NCI-H2171 (cell line): ENCODE measurements at places on chromosomes 5 and 9.
A peak's percentile ranks its signal among the peaks of the same experiment; 100 is the strongest.

DNA sequence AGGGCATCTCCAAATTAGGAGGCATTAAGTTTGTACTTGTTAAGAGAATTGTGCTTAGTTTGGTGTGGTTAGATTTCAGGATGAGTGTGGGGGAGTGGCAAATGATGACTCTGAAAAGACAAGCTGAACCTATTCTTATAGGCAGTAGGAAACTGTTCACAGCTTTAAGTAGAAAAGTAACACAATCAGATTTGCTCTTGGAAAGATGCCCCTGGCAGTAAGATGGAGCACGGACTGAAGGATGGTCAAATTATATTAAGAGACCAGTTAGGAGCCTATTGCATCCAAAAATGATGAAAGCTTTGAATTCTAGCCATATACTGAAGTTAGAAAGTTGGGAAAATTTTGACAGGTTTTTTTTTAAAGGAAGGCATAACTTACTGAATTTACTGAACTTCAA, 254.2 kb upstream of the MEF2C start:
- DNase-seq = no peak

DNA sequence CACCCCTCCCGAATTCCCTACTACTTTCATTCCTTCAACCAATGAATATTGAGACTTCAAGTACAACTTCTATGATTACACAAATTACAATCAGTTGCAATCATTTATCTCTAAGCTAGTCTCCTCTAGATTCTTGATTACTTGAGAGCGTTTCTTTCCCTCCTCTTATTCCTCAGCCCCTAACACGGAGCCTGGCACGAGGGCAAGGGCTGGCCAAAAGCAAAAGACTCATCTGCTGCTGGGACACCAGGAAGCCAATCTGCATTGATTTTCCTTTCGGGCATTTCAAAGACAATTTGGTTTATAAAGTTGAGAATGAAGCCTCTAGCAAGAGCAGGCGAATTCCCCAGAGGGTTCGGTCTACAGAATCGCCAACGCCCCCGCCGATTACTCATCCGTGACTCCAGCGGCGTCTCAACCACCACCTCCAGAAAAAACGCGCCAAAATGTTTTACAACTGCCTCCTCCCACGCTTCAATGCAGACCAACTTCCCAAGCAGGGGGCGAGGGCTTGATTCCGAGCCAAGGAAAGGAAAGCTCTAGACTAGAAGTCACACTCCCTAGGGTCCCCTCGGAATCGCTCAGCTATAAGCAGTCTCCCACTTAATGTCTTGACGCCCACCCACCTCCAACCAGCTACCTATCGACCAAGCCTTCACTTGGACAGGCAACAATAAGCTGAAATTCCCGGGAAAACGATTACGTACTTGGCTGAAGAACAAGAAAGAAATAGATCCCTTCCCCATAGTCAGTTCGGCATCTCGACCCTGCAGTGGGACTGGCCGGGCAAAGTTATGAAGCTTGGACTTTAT, 1.5 kb downstream of the PCSK1 start:
- peak; percentile 42 for DNase-seq

- DNase-seq = no peak
These were observed 90.3 kb upstream of the CER1 start for GRCh38 chr9:14812806-14813205.

DNA sequence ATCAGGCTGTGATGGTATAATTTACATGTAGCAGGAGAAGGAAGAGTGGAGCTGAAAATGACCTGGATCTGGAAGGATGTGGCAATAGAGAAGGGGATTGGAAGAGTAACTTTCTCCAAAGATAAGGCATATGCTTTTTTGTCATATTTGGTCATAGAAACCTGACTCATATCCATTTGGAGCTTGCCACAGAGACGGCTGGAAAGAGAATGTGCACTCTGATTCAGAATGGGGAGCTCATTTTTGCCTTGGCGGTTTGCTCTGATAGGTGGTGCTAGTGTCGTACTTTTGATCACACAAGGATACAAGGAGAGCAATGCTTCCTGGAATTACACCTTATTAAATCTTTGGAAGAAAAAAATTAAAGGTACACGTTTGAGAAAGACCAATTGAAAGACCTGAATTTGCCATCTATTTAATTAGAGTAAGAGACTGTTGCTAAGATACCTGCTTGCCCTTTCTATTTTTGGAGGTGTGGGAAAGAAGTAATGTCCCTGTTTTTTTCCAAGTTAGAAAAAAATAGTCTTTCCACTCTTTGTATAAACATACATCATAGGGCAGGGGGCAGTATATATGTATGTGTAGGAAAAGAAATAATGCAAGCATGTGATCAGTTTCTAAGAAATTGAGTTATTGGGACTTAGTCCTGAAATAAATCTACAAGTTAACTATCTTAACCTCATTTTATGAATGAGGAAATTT, 5.4 kb downstream of the LSM11 start:
- DNase-seq = no peak

DNA sequence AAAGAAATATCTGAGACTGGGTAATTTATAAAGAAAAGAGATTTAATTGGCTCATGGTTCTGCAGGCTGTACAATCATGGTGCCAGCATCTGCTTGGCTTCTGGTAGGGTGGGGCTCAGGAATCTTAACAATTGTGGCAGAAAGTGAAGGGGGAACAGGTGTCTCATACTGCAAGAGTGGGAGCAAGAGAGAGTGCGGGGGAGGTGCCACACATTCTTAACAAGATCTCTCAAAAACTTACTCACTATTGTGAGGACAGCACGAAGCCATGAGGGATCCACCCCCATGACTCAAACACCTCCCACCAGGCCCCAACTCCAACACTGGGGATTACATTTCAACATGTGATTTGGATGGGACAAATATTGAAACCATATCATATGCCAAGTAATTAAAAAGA, 70.1 kb upstream of the PANK3 start:
- DNase-seq = no peak

GRCh38 chr5:136724161-136724560, 358.8 kb upstream of the TRPC7 start:
- no peak for DNase-seq

DNA sequence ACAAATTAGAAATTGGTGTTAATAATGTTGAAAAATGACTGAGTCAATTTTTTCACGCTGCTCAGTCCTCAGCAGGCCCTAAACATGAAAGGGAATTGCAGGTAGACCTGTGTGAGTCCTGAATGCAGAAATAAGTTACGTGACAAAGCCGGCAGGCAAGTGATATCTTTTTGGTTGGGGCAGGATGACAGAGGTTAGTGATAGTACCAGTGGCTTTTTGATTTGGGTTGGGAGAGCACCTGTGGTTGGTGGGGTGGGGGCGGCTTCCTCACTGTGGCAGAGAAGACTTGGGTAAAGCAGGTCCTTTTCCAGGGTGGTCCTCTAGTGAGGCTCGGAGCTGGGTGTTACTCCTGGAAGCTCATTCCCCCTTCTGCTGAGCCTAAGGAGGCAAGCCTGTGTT, 164.7 kb downstream of the TMEM167A start:
- no peak for DNase-seq

DNA sequence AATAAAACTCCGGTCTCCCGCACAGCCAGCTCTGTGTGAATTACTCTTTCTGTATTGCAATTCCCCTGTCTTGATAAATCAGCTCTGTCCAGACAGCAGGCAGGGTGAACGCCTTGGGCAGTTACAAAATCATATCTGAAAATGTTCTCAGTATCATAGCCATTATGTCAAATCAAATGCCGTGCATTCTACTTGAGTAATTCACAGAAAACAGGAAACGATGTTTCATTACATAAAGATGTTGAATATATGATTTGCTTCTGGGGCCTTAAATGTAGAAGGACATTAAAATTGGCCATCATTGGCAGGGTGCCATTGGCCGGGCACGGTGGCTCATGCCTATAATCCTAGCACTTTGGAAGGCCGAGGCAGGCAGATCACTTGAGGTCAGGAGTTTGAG, 8.5 kb downstream of the POLR3G start:
- DNase-seq = no peak

DNA sequence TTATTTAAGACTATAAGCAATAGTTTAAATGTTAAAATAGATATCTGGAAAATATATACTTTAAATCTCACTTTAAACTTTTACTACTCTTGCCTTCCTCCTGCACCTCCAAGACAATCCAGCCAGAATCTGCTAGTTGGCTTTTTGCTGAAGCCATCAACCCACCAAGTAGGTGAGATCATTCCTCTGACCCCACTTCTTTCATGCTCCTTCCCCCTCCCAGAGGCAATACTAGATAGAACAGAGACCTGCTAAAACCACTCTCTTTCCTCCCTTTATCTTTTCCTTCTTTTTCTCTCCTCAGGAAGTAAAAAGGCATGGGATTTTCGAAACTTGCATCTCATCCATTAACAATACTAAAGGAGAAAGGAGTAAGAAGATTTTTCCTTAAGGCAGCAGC, 30.1 kb upstream of the CAMK4 start:
- DNase-seq = no peak

GRCh38 chr5:3382151-3382550, 213.5 kb upstream of the IRX1 start:
- no peak for DNase-seq

DNA sequence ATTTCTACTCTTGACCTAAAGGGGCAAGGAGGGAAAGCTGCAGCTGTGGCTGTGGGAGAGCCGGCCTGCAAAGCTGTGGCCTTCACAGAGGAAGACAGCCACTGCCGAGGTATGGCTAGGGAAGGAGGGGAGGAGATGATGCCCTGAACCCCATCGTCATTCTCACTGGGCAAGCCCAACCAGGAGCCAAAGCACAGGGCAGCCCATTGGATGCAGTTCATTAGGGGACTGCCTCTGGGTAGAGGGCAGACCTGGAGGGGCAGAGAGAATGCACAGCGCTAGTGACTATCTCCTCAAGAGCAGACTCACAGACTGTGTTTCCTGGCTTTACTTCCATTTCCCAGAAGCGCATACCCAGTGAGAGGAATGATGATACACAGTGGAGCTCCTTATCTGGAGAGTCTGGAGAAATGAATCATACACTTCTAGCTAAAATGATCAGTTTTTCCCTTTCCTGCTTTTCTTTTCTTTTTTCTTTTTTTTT, 47.2 kb upstream of the TTC23L start:
- no peak for DNase-seq

GRCh38 chr5:161863811-161864210, 15.9 kb downstream of the GABRA1 start:
- no peak for DNase-seq

DNA sequence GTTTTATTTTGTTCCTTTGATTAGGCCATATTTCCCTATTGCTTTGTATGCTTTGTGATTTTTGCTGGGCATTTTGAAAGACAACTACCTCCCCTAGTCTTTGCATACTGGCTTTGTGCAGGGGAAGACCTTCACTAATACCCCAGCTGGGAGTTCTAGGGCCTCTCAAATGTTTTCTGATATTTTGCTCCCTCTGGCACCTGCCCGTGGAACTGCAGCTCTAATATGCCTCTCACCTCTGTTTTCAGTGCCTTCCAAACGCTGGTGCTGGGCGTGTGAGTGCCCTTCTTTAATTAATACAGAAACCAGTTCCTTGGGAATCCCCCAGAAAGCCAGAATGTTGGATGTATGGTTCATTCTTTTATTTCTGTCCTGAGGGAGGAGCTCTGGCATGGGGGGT, 204.5 kb downstream of the COMMD10 start:
- DNase-seq = no peak

- DNase-seq = no peak
These were observed 988 bp downstream of the OXCT1 start for GRCh38 chr5:41869151-41869723.

DNA sequence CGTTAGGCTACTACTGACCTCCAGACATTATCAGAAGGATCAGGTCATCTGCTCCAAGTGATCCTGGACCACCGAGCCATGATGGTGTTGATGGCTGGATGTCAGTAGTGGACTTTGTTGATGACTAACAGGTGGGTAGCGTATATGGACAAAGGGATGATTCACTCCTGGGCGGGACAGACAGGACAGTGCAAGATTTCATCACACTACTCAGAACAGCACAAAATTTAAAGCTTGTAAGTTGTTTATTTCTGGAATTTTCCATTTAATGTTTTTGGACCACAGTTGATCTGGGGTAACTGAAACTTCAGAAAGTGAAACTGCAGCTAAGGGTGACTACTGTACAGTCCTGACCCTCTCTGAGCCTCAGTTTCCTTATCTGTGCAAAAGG, 12.7 kb downstream of the PDGFRB start:
- no peak for DNase-seq

DNA sequence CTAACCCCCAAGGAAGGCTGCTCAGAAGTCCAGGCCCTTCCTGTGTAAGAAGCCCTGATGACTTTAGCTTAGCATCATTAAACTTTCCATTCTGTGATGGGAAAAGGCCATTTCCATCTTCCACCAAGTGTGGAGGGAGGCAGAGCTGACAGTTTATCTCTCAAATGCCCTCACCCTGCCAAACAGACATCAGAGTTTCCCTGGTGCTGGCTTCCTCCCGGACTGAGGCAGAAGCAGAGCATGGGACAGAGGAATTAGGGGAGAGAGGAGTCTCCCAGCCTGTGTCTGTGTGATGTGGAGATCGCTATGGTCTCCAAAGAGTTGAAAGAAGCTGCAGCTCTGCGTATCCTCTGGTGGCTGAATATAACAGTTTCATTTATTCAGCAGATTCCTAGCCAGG, 57.4 kb upstream of the CTNNA1 start:
- DNase-seq = no peak

GRCh38 chr5:133662578-133662977, 50.2 kb upstream of the FSTL4 start:
- no peak for DNase-seq

DNA sequence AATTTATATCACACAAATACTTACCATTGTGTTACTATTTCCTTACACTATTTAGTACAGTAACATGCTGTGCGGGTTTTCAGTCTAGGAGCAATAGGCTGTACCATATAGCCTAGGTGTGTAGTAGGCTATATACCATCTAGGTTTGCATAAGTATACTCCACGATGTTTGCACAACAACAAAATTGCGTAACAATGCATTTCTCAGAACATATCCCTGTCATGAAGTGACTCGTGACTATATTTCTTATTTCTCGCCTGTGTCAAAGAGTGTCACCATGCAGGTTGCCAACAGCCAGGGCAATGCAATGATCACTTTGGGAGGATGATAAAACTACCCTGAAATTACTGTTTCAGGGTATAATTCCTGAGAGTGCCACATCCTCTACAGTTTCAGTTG, 65.6 kb upstream of the CD180 start:
- no peak for DNase-seq

GRCh38 chr5:151699071-151699901, 12.6 kb upstream of the SPARC start:
- no peak for DNase-seq

- DNase-seq = no peak
These were observed 283.9 kb upstream of the ADAMTSL1 start for GRCh38 chr9:18189871-18190670.

- DNase-seq = no peak
These were observed 275.3 kb upstream of the IL12B start for GRCh38 chr5:159605585-159605984.

DNA sequence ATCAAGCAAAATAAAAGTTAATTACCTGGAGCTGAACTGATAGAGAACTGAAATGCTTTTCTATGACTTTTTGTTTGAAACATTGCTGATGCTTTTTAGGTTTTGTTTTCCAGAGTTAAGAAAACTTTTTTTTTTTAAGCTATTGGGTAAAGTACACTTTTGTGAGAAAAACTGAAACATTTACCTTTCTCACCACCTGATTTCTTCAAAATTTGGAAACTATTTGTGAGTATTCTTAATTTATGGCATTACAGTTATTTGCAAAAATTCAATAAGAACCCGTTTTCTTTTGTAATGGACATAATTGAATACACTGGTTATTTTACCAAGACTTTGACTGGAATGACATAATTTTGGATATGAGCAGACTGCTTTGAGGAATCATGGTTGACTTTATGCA, 6.6 kb downstream of the C9orf153 start:
- no peak for DNase-seq
